Ascending aorta (tissue), 2 donors: ENCODE measurements at places on chromosomes 16 and 17.

- H3K36me3 ChIP-seq: no peaks in the 10 kb centered on the region
- no peaks in the 10 kb centered on the region for H3K27me3 ChIP-seq
- no peak for DNase-seq
- no peak overlapping the region for H3K27ac ChIP-seq
- H3K4me3 ChIP-seq: no peak overlapping the region
- no peaks in the 10 kb centered on the region for H3K4me1 ChIP-seq
These were observed 12.6 kb upstream of the CA10 start for GRCh38 chr17:52170963-52171572.

- DNase-seq: no peak
- H3K4me1 ChIP-seq: peaks cover 6% of the 10 kb centered on the region
- H3K27me3 ChIP-seq: no peaks in the 10 kb centered on the region
These were observed 97.8 kb downstream of the NXN start for GRCh38 chr17:881778-882177.

GRCh38 chr16:19463468-19464315 lies 46.0 kb downstream of the TMC5 start:
- H3K27ac ChIP-seq: no peak overlapping the region
- H3K36me3 ChIP-seq: no peaks in the 10 kb centered on the region
- no peak overlapping the region for H3K4me3 ChIP-seq
- no peaks in the 10 kb centered on the region for H3K27me3 ChIP-seq
- DNase-seq: no peak

DNA sequence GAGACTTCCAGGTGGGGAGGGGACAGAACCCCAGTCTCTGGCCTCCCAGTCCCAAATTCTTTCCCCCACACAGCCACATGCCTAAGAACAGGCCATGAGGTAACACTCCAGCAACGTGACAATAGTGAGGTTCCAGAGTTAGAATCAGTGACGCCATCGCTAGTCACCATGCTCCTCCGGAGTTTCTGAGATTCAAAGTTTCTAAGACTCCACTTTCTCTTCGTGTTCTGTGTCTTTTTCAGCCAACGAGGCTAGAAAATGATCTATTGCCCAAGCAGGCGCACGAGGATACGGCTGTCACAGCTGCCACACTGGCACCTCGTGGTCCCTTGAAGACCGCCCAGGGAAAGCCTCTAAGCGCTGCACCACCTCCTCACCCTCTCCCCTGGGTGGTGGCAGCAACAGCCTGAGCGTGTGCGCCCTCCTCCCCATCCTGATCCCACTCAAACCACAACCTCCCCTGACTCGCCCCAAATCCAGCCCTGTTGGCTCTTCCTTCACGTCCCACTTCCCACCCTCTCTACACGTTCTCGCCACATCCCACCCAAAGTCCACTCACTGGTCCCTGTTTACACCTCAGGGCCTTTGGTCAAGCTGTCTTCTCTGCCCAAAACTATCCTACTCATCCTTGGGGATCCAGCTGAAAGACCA lies 1.0 kb downstream of the MCRIP1 start:
- H3K4me3 ChIP-seq: peak overlapping the region; percentile 92
- H3K27ac ChIP-seq: peak overlapping the region; percentile 90
- H3K27me3 ChIP-seq: no peaks in the 10 kb centered on the region
- no peak for DNase-seq

DNA sequence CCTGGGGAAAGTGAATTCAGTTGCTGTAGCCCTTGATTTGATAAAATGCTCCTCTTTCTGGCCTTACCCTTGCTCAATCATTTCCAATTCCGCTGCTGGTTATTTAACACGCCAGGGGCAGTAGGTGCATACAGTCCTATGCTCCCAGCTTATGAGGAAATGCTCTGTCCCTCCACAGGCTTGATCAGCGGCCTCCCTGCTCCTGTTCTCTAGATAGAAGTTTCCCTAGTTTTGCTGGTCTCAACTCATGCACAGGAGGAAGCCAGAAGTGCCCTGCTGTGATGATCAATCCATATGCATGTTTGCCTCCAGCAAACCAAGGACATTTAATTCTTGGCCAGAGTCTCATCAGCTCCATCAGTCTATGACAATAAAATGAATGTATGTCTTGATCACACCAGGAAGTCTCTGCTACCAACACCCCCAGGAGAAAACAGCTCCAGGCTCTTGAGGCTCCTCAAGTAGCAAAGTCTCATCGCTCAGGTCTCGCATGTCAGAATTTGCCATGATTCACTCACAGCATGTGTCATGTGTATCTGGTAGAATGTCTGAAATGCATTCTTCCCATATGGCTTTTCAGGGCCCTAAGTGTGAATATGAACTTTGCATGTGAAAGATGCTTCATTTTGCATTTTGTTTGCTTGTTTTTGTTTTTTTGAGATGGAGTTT lies 208.9 kb downstream of the CDH13 start:
- H3K36me3 ChIP-seq: no peaks in the 10 kb centered on the region
- H3K27me3 ChIP-seq: no peaks in the 10 kb centered on the region

DNA sequence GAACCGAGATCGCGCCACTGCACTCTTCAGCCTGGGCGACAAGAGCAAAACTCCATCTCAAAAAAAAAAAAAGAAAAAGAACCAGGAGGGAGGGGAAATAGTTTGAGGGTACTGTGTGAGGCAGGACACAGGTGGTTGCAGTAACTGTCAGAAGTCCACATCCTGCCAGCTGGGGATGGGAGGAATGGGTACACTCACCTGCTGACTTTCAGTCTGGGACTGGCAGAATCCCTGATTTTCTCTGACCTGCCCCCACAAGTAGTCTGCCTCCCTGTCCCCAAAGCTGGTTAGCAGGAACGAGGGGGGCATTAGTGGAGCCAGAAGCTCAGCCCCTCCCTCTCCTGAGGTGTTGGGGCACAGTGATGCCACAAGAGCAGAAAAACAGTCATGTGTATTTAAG lies 7.1 kb upstream of the ARL5C start:
- H3K27me3 ChIP-seq: no peaks in the 10 kb centered on the region
- H3K4me1 ChIP-seq: no peaks in the 10 kb centered on the region
- H3K4me3 ChIP-seq: no peak overlapping the region
- DNase-seq: no peak

- no peak overlapping the region for H3K27ac ChIP-seq
- no peaks in the 10 kb centered on the region for H3K27me3 ChIP-seq
- peaks cover 4% of the 10 kb centered on the region for H3K4me1 ChIP-seq
- H3K4me3 ChIP-seq: no peak overlapping the region
These were observed 5.6 kb downstream of the CDK10 start for GRCh38 chr16:89691986-89692569.

DNA sequence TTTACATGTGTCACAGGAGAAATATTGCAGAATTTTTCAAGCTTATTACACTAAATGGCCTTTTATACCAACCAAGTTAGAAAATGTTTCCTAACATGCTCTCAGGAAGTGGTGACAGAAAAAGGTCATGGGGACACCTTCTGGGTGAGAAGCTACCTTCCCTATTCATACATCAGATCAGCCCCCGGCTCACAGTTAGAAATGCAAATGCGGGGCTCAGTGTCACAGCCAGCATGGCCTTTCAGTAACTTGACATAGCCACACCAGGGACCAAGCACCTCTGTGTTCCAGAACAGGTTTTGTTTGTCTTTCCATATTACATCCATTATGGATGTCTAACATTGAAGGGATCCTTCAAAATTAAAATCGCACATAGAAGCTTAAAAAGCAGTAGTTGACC lies 59.5 kb downstream of the CHD9NB start:
- no peak for DNase-seq
- H3K27me3 ChIP-seq: no peaks in the 10 kb centered on the region
- no peak overlapping the region for H3K27ac ChIP-seq
- no peak overlapping the region for H3K4me3 ChIP-seq

- H3K27me3 ChIP-seq: peaks cover 11% of the 10 kb centered on the region
- DNase-seq: no peak
- peaks cover 6% of the 10 kb centered on the region for H3K4me1 ChIP-seq
- no peak overlapping the region for H3K27ac ChIP-seq
- H3K4me3 ChIP-seq: no peak overlapping the region
- H3K36me3 ChIP-seq: no peaks in the 10 kb centered on the region
These were observed 3.2 kb upstream of the SCRN2 start for GRCh38 chr17:47844227-47844626.

GRCh38 chr17:15453246-15453645 lies 14.2 kb downstream of the CDRT4 start:
- H3K4me1 ChIP-seq: peaks cover 19% of the 10 kb centered on the region
- no peaks in the 10 kb centered on the region for H3K27me3 ChIP-seq

DNA sequence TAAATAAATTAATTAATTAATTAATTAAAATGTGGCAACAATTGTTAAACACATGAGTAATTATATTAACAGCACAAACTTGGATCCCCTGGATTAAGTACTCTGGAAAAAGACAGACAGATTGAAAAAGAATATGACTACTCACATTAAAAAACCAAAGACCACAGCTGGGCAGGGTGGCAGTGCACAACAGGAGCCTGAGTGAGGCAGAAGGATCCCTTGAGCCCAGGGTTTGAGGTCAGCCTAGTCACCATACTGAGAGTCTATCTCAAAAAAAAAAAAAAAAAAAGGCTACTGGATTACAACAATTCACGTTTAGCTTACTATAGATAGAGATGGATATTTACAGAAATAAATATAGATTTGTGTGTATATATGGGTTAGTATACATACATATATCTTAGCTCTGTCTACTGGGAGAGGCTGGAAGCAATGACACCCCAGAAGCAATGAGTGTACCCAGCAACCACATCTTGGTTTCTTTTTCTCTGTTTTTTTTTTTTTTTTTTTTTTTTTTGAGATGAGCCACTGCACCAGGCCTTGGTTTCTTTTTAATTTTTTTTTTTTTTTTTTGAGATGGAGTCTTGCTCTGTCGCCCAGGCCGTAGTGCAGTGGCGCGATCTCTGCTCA lies 10.6 kb upstream of the SUZ12 start:
- H3K4me3 ChIP-seq: no peak overlapping the region
- no peak overlapping the region for H3K27ac ChIP-seq
- no peak for DNase-seq

DNA sequence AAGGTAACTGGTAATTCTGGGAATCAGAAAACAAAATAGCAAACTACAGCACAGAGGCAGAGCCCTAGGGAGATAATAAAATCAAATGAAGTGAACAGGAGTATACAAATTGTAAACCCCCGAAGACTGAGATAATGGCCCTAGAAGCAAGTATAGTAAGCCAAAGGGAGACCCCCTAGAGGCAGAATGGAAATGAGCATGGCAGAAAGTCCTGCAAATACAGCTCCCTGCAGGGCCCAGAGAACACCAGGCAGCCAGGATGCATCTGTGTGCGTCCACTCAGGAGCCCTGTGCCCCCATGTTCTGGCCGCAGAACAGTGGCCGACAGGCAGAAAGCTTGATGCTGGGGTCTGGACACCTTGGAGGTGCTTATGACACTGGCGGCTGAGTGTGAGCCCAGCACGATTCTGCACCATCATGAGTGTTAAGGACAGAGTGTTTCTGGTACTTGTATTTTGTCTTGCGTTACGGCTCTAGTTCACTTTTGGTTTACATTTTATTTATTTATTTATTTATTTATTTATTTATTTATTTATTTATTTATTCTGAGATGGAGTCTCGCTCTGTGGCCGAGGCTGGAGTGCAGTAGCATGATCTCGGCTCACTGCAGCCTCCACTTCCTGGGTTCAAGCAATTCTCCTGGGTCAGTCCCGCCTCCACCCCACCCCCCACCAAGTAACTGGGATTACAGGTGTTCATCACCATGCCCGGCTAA lies 48.7 kb downstream of the RGS9 start:
- no peaks in the 10 kb centered on the region for H3K36me3 ChIP-seq
- DNase-seq: no peak
- H3K4me1 ChIP-seq: no peaks in the 10 kb centered on the region
- no peak overlapping the region for H3K27ac ChIP-seq
- H3K4me3 ChIP-seq: no peak overlapping the region
- no peaks in the 10 kb centered on the region for H3K27me3 ChIP-seq

GRCh38 chr16:24098896-24099295 lies 157.2 kb upstream of the CACNG3 start:
- H3K4me1 ChIP-seq: no peaks in the 10 kb centered on the region
- no peak overlapping the region for H3K4me3 ChIP-seq
- no peak overlapping the region for H3K27ac ChIP-seq
- H3K27me3 ChIP-seq: no peaks in the 10 kb centered on the region
- DNase-seq: no peak
- H3K36me3 ChIP-seq: no peaks in the 10 kb centered on the region

- no peak for DNase-seq
- H3K4me1 ChIP-seq: peaks cover 10% of the 10 kb centered on the region
- H3K27ac ChIP-seq: peak overlapping the region; percentile 91
- peak overlapping the region; percentile 81 for H3K4me3 ChIP-seq
- peaks cover 10% of the 10 kb centered on the region for H3K36me3 ChIP-seq
These were observed 54.5 kb downstream of the TUBD1 start for GRCh38 chr17:59838052-59838916.

DNA sequence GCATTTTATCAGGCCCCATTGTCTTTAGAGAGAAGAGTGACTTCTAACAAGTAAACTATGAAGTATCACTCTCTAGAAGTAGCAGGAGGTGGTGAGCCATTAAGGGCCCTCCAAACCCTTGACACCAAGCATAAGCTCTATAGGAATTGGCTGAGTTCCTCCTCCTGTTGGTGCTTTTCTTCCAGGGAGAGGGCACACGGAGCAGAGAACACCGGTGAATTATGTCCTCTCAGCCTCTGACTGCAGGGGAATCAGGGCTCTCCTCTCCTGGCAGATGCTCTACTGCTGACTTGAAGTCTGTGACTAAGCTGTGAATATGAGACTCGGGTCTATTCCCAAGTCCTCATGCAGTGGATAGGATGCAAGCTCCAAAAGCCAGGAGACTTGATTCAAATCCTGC lies 32.3 kb downstream of the CHD9 start:
- no peaks in the 10 kb centered on the region for H3K27me3 ChIP-seq
- DNase-seq: no peak
- no peaks in the 10 kb centered on the region for H3K36me3 ChIP-seq
- H3K4me3 ChIP-seq: no peak overlapping the region

- H3K4me3 ChIP-seq: no peak overlapping the region
- H3K36me3 ChIP-seq: no peaks in the 10 kb centered on the region
- no peaks in the 10 kb centered on the region for H3K27me3 ChIP-seq
These were observed 474.3 kb upstream of the TOM1L1 start for GRCh38 chr17:54426296-54426886.

GRCh38 chr16:87241137-87241771 lies 75.9 kb downstream of the C16orf95 start:
- no peak for DNase-seq
- H3K4me3 ChIP-seq: no peak overlapping the region
- no peak overlapping the region for H3K27ac ChIP-seq
- H3K36me3 ChIP-seq: no peaks in the 10 kb centered on the region

DNA sequence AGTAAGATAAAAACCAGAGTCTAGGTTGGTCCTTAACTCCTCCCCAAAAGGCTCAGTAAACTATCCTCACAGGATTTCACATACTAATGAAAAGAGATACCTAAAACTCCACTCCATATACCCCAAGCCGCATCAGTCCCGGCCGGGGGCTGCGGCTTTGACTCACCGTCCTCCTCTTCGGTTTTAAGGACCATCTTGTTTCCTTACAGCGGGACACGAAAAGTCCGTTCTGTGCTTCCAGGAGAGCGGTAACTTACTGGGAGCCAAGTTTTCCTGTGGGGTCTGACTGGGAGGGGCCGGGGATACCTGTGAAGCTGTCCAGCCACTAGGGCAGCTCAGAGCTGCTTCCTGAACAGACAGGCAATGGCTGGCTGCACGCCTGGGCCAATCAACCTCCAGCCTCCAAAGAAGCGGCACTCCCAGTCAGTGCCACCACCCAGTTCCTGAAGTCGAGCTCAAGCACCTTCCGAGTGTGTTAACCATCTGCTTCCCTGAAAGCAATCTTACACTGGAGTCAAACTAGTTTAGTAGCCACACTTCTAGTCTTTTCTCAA lies 45.5 kb downstream of the CYTH1 start:
- peak overlapping the region; percentile 58 for H3K4me3 ChIP-seq
- peaks cover 14% of the 10 kb centered on the region for H3K4me1 ChIP-seq
- no peaks in the 10 kb centered on the region for H3K27me3 ChIP-seq
- DNase-seq: peak; percentile 47

- H3K4me1 ChIP-seq: peaks cover 54% of the 10 kb centered on the region
- H3K27me3 ChIP-seq: no peaks in the 10 kb centered on the region
- no peak for DNase-seq
- no peaks in the 10 kb centered on the region for H3K36me3 ChIP-seq
- no peak overlapping the region for H3K4me3 ChIP-seq
These were observed 38.0 kb downstream of the CUEDC1 start for GRCh38 chr17:57916925-57917858.
